Stomach (tissue), 19 donors: ENCODE measurements at places on chromosomes 4 and X.
A peak's percentile ranks its signal among the peaks of the same experiment; 100 is the strongest.

GRCh38 chrX:80807606-80807991 lies 2.1 kb downstream of the BRWD3 start:
- no peaks in the 10 kb centered on the region for H3K27me3 ChIP-seq
- no peak for DNase-seq
- H3K36me3 ChIP-seq = no peaks in the 10 kb centered on the region
- H3K4me1 ChIP-seq = no peaks in the 10 kb centered on the region
- peak overlapping the region; percentile 88 for H3K27ac ChIP-seq

DNA sequence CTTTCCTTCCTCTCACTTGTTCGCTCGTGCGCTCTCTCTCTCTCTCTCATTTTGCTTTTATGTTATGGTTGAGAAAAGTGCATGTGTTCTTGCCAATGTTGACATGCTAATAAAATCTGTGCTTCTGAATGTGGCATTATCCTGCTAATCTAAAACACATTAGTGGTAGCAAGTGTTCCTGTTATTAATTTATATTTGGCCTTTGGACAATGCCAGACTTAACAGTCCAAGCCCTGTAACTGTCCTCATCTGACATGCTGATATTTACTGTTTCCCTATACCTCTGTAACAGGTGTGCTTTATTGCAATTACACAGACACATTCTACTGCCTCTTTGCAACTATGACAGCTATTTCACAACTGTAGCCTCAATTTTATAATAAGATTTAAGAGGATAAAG lies 2.7 kb downstream of the PPARGC1A start:
- no peaks in the 10 kb centered on the region for H3K36me3 ChIP-seq
- no peak overlapping the region for H3K4me3 ChIP-seq
- H3K4me1 ChIP-seq = peaks cover 28% of the 10 kb centered on the region
- no peak for DNase-seq
- no peak overlapping the region for H3K27ac ChIP-seq

DNA sequence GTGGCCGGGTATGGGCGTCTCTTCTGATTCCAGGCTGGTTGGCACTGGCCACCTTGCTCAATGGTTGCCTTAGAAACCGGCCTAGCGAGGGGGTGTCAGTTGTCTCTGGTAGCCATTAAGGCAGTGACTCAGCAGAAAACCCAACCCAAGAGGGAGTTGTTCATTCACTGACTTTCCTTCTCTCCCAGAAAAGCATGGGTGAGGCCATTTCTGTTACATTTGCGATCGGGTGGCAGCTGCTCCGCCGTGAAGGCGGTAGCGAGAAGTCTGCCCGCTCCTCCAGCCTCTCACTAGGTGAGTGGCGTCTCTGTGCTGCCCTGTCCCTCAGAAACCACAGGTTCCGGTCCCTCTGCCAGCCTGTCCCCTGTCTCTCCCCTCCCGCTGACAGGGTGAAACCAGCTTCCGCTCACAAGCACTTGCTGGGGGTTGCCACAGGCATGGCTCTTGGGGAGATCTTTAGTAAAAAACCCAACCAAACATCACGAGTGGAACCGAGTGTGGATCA lies 17.4 kb downstream of the IRAK1 start:
- no peaks in the 10 kb centered on the region for H3K36me3 ChIP-seq
- H3K4me3 ChIP-seq = no peak overlapping the region
- H3K4me1 ChIP-seq = no peaks in the 10 kb centered on the region
- peak overlapping the region; percentile 14 for H3K27ac ChIP-seq
- H3K27me3 ChIP-seq = peaks cover 7% of the 10 kb centered on the region
- peak; percentile 77 for DNase-seq

GRCh38 chr4:177482367-177482766 lies 40.1 kb upstream of the AGA start:
- no peaks in the 10 kb centered on the region for H3K27me3 ChIP-seq
- H3K27ac ChIP-seq = no peak overlapping the region
- H3K4me3 ChIP-seq = no peak overlapping the region
- no peak for DNase-seq
- H3K36me3 ChIP-seq = no peaks in the 10 kb centered on the region

- no peak for DNase-seq
- no peak overlapping the region for H3K27ac ChIP-seq
- no peaks in the 10 kb centered on the region for H3K27me3 ChIP-seq
- H3K4me3 ChIP-seq = no peak overlapping the region
These were observed 4.2 kb downstream of the TLL1 start for GRCh38 chr4:165877286-165877685.

- no peaks in the 10 kb centered on the region for H3K4me1 ChIP-seq
- peaks cover 5% of the 10 kb centered on the region for H3K36me3 ChIP-seq
- no peaks in the 10 kb centered on the region for H3K27me3 ChIP-seq
These were observed 129.8 kb downstream of the SORBS2 start for GRCh38 chr4:185682236-185682635.

DNA sequence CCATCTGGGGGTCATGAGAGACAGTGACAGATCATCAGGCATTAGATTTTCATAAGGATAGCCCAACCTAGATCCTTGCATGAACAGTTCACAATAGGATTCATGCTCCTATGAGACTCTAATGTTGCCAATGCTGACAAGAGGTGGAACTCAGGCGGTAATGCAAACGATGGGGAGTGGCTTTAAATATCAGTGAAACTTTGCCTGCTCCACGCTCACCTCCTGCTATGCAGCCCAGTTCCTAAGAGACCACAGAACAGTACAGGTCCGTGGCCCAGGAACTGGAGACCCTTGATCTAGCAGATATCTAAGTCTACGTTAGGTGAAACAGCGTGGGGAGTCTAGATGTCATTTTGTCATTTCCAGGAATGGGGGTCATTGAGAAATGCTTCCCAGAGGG lies 165.7 kb downstream of the OR13H1 start:
- H3K36me3 ChIP-seq = no peaks in the 10 kb centered on the region
- DNase-seq = no peak
- H3K27me3 ChIP-seq = no peaks in the 10 kb centered on the region
- no peak overlapping the region for H3K27ac ChIP-seq

- no peaks in the 10 kb centered on the region for H3K4me1 ChIP-seq
- H3K4me3 ChIP-seq = no peak overlapping the region
- no peaks in the 10 kb centered on the region for H3K27me3 ChIP-seq
- H3K36me3 ChIP-seq = no peaks in the 10 kb centered on the region
- no peak overlapping the region for H3K27ac ChIP-seq
These were observed 11.2 kb downstream of the CAMK2D start for GRCh38 chr4:113750296-113750695.

- no peaks in the 10 kb centered on the region for H3K36me3 ChIP-seq
- H3K4me1 ChIP-seq = peaks cover 28% of the 10 kb centered on the region
- H3K27me3 ChIP-seq = no peaks in the 10 kb centered on the region
- no peak overlapping the region for H3K4me3 ChIP-seq
- no peak for DNase-seq
- no peak overlapping the region for H3K27ac ChIP-seq
These were observed 46.5 kb downstream of the RAI2 start for GRCh38 chrX:17814557-17814956.

DNA sequence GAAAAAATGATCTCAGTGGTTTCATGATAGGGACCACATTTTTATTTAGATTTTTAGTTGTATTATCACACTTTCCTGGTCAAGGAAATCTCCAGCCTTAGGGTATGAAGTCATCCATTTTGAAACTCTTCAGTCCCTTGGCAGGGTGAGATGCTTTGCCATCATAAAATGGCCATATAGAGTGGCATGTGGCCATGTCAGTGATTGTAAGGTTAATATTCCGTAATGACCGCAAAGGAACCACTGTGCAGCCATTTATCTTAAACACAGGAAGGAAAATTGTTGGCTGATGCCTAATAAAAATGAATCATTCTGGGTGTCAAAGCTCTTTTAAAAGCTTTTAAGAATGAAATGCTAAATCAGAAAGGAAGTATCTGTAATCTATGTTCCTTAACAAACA lies 35.6 kb downstream of the COMMD8 start:
- H3K27ac ChIP-seq = no peak overlapping the region
- H3K27me3 ChIP-seq = no peaks in the 10 kb centered on the region
- H3K4me3 ChIP-seq = no peak overlapping the region
- no peak for DNase-seq
- H3K4me1 ChIP-seq = no peaks in the 10 kb centered on the region
- H3K36me3 ChIP-seq = no peaks in the 10 kb centered on the region

- no peaks in the 10 kb centered on the region for H3K36me3 ChIP-seq
- no peaks in the 10 kb centered on the region for H3K27me3 ChIP-seq
- DNase-seq = no peak
These were observed 226.3 kb downstream of the ZIC3 start for GRCh38 chrX:137792214-137792613.

DNA sequence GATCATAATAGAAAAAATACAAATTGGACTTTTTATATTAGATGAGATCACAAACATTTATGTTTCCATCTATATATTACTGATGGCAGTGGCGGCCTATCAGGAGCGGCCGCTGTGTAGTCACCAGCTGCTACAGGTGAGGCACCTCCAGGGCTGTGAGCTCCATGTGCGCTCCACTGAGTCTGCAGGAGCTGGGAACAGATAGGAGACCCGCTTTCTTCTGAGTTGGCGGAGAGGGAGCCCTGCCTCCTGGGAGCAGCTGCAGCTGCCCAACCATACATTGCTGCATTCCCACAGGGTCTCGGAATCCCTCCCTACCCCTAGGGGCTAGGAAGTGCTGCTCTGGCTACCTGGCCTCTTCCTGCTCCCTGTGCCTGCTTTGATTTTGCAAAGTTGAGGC lies 812.9 kb downstream of the PDHA2 start:
- H3K36me3 ChIP-seq = no peaks in the 10 kb centered on the region
- H3K4me3 ChIP-seq = no peak overlapping the region
- H3K27me3 ChIP-seq = no peaks in the 10 kb centered on the region
- no peak overlapping the region for H3K27ac ChIP-seq
- no peak for DNase-seq

GRCh38 chrX:30489323-30489722 lies 88.2 kb downstream of the TASL start:
- no peaks in the 10 kb centered on the region for H3K36me3 ChIP-seq
- no peak overlapping the region for H3K4me3 ChIP-seq
- H3K4me1 ChIP-seq = no peaks in the 10 kb centered on the region
- no peak overlapping the region for H3K27ac ChIP-seq

- H3K4me1 ChIP-seq = no peaks in the 10 kb centered on the region
- H3K4me3 ChIP-seq = no peak overlapping the region
- no peaks in the 10 kb centered on the region for H3K36me3 ChIP-seq
- no peak overlapping the region for H3K27ac ChIP-seq
These were observed 256.1 kb downstream of the THOC2 start for GRCh38 chrX:123476611-123477219.

- H3K4me1 ChIP-seq = no peaks in the 10 kb centered on the region
- H3K4me3 ChIP-seq = no peak overlapping the region
- no peak overlapping the region for H3K27ac ChIP-seq
These were observed 22.4 kb downstream of the TMEM33 start for GRCh38 chr4:41957634-41958033.

- peak; percentile 75 for DNase-seq
- no peaks in the 10 kb centered on the region for H3K36me3 ChIP-seq
- no peaks in the 10 kb centered on the region for H3K27me3 ChIP-seq
These were observed 32.1 kb downstream of the TMEM131L start for GRCh38 chr4:153497988-153498967.

DNA sequence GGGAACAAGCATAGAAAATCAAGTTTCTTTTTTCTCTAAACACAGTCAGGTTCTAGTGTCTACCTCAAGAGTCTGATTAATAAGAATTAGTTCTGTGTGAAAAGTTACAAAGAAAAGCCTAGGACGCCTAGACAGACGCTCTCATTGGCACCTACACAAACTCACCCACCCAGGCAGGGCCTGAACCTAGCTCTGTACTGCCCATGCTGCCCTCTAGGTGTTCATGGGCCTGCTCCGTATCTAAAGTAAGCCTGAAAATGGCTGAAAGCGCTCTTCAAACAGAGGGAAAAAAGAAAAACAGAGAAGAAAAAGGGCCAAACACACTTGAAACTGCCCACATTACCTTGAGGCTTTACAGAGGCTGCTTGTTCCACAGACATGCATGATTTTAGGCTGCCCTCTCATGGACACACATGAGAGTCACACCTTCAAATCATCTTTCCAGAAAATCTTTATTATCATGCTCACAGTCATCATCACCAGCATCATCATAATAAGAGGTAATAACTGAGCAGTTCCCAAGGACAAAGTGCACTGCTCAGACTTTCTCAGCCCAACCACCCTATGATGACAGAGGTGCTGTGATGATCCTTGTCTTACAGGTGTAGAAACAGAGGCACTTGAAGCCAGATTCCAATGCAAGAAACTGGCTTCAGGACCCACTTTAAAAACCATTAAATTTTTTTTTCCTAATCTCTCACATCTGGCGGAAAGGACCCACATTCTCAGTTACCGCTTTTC lies 49.6 kb downstream of the MAP7D2 start:
- H3K4me1 ChIP-seq = no peaks in the 10 kb centered on the region
- no peaks in the 10 kb centered on the region for H3K27me3 ChIP-seq
- DNase-seq = peak; percentile 73
- no peak overlapping the region for H3K4me3 ChIP-seq

DNA sequence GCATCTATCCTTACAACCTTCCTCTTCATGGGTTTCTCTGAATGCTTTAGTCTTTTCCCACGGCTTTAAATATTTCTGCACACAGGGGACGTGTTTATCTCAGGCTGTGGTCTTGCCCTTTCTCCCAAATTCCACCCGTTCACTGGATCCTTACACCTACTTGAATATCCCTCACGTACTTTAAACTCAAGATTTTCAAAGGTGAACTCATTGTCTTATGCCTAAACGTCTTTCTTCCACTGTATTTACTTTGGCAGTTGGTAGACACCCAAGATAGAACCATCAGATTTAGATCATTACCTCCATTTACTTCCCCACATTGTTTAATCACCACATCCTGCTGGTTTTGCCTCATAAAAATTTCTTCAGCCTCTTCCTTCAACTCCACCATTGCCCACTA lies 269.2 kb downstream of the CBLL2 start:
- no peak for DNase-seq
- no peak overlapping the region for H3K27ac ChIP-seq
- H3K4me3 ChIP-seq = no peak overlapping the region
- no peaks in the 10 kb centered on the region for H3K4me1 ChIP-seq
- no peaks in the 10 kb centered on the region for H3K27me3 ChIP-seq

- H3K36me3 ChIP-seq = no peaks in the 10 kb centered on the region
- DNase-seq = no peak
- no peaks in the 10 kb centered on the region for H3K27me3 ChIP-seq
- H3K4me3 ChIP-seq = no peak overlapping the region
- H3K4me1 ChIP-seq = peaks cover 8% of the 10 kb centered on the region
- H3K27ac ChIP-seq = no peak overlapping the region
These were observed 64.5 kb upstream of the MMAA start for GRCh38 chr4:145554691-145555090.

DNA sequence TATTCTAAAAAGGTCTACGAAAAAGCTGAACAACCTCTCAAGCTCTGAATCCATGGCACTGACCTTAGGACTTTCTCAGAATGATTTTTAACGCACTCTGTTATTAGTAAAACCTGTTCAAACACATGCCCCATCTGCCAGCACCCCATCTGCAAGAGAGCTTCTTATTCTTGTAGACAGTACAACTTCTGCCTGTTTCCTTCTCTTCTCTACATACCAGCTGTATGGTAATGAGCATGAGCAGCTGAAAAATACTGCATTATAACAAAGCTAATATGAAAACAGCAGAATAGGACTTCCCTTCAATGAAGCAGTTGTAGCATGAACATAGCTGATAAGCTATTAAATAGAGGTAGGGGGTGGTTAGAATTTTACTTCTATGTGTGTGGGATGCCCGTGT lies 167.9 kb downstream of the FBXW7 start:
- DNase-seq = no peak
- no peaks in the 10 kb centered on the region for H3K36me3 ChIP-seq
- H3K4me3 ChIP-seq = no peak overlapping the region
